ENCODE measurements at places on chromosomes 6 and 20.

DNA sequence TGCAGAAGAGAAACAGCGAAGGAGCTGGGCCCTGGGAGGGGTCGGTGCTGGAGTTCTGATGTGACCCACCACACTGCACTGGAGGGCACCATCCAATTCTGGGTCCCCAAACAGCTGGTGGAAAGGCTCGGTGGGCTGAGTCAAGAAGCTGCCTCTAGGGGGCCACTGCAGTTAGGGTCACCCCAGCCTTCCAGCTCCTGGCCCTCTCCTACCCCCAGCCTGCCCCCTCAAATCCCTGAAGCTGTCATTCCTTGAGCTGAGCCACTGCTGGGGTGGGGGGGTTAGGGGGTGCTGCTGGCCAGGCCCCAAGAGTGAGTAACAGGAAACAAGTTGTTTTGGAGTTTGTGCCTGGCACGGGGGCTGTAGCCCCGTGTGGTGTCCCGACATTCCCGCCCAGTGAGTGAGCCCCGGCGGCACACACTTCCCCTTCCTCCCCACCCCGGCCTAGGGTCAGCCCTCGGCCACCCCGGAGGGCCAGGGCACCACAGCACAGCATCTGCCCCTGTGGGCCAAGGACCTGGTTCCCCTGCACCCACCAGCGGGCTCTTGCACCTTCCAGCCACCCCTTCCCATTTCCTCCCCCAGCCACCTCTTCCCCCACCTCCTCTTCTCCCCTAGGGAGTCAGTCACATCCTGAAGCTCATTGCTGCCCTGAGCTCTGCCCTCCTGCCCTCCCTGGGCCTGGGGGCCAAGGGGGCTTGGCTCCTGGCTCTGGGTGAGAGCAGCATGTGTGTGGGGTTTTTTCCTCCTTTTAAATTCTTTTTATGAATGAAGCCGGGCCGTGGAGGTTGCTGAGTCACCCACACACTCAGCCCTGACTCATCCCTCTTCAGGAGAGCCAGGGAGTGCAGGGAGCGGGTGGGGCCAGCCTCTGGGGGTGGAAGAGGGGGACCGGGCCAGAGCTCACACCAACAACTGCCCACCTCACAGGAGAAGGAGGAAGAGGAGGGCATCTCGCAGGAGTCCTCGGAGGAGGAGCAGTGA is 4.6 kb downstream of the SMIM29 start:
- peak; percentile 74 for DNase-seq

DNA sequence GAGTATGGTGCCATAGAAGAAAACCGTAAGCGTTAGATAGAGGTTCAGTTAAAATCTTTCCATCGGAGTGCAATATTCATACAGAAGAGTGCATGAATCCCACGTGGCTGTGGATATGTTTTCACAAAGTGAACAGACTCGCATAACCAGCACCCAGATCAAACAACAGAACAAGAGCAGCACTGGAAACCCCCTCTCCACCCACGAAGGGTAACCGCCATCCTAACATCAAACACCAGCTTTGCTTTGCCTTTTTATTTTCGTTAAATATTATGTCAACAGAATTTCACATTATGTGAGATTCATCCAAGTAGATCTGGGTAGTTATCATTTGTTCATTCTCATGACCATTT is 4.7 kb downstream of the GTSF1L start:
- DNase-seq, result peak; percentile 51

- no peak for DNase-seq
Measured at GRCh38 chr6:110619275-110619908, 143.0 kb upstream of the SLC22A16 start.

GRCh38 chr6:31720196-31720770 is 1.3 kb downstream of the LY6G6C start:
- DNase-seq, result no peak

DNA sequence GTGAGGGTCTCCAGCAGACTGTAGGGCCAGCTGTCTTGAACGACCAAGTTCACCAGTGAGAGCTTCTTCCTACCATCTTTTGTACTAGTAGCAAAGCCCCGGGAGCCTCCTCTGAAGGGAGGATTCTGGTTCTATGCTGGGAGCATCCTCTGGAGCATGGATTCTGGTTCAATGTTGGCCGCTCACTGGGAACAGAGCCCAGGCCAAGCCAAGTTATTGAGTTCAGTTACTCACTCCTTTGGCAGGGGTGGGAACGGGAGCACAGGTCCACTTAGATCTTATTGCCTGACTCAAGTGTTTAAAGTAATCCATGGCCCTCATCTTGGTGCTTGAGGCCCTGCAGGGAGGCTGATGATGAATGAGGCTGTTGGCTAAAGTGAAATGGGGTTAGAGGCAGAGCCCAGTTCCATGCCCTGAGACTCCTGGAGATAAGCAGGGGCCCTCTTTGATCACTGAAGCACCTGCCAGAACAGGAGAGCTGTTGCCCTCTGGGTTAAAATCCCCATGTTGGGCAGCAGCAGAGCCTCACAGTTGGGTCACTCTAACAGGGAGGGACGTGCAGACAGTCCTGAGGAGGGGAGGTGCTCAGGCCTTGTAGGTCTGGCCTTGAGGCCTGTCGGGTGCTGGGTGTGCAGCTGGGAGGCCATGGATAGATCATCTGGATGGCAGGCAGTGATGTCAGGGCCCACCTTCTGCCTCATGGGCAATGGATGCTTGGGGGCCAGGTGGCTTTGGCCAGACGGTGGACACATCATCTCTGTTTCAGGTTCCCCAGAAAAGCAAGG is 98.3 kb upstream of the SYNDIG1 start:
- no peak for DNase-seq

DNA sequence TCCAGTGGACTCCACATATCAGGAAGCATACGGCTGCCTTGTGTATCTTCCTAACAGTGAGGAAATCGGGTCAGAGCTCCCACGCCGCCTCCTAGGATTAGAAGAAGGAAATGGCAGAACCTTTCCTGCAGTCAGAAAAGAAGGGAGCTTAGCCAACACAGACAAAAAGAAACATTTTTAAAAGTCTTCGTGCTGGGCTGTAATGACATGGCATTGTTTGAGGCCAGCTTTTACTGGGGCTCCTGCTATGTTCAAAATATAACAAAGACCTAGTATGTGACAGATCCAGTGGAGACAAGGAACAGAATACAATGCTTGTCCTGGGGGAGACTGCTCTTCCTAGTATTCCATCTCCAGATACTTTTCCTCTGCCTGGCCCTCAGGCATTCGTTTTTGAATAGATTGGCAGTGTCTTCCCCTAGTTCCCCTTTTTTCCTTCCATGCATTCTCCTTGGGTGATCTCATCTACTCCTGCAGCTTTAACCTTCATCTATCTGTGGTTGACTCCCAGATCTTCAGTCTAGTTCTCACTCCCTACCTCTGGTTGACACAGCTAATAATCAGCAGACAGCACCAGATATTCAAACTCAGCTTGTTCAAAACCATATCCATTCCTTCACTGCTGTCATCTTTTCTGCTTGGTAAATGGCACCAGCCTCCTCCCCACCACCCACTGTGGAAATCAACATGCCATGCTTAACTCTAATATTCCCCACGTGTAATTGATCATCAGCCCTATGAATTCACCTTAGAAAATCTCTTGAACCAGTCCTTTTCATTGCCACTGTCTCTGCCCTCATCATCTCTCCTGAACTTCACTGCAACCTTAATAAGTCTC is 94.5 kb upstream of the VSTM2L start:
- DNase-seq, result no peak

- DNase-seq, result no peak
Measured at GRCh38 chr6:3575701-3576100, 118.9 kb upstream of the SLC22A23 start.

DNA sequence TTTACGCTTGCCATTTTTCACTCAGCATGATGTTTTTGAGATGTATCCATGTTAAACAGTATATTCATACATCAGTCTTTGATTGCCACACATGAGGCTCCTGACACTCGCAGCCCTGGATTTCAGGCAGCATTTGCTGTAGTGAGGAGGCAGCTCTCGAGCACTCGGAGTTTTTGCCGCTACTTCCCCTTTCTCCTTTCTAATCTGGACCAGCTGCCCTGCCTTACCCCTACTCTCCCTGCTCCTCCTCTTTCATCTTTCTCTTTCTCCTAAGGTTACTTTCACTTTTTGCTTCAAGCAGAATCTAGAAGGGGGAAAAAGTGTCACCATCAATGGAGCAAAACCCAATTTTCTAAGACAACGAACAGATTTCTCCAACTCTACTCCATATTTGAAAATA is 5.9 kb upstream of the CST3 start:
- DNase-seq, result no peak

DNA sequence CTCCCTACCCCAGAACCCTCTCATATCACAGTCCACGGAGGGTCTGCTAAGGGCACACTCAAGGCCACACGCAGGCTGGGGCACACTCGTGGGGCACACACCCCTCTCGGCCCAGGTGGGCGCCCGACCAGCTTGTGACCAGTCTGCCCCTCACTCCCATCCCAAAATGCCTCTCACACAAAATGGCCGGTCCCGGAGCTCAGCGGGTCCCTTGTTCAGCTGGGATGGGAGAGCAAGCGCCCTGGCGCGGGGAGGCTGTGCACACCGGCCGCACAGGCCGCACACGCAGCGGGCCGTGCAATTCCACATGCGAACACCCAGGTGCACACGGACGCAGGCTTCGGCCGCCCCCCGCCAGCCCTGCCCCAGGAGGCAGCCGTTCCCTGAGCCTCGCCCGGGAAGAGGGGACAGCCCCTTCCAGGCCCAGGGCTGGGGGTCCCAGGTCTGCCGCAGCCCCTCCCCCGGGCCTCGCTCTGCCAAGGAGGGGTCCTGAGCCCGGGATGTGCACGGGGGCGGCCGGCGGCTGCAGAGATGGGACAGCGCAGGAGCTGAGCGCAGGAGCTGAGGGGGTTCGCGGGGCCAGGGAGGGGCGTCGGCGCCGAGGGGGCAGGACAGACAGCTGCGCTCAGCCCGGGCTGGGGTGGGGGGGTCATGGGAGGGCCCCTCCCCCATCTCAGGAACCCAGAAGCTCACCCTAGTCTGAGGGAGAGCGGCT is 1.3 kb downstream of the KCNQ2 start:
- DNase-seq, result no peak

DNA sequence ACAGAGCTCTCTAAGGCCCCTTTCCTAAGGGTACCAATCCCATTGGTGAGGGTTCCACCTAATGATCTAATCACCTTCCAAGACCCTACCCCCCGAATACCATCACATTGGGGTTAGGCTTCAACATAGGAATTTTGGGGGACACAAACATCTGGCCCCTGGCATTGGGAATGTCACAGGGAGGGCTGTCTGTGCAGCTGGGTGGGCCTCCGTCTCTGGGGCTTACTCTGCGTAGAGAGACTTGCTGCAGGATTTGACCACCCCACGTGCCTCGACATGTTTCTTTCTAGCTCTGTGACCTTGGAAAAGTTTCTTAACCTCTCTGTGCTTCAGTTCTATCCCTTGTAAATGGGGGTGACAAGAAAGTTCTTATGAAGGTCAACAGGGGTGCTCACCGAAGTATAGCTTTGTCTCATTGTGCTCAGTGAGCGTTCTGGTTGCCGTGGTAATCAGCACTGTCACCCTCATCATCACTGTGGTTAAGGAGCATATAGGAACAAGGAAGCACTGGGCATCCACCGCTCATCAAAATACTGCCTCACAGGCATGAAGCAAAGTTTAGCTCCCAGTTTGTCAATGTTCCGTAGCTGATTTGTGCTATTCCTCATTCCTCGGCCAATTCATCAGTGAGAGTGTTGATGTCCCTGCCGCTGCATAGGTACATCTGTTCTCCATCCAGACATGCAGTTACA is 152.8 kb downstream of the SYCP2 start:
- DNase-seq, result no peak

DNA sequence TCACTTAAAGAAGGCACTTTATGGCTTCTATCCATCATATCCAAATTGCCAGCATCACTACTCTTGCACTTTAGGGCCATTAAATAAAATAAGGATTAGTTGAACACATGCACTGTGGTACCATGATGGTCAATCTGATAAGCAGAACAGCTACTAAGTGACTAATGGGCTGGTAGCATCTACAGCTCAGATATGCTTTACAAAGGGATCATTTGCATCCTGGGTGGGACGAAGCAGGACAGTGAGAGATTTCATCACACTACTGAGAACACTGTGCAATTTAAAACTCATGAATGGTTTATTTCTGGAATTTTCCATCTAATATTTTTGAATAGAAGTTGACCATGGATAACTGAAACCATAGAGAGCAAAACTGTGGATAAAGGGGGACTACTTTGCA is 25.1 kb upstream of the ZSCAN9 start:
- no peak for DNase-seq

GRCh38 chr6:39223061-39223460 is 6.2 kb downstream of the KCNK5 start:
- no peak for DNase-seq

- peak; percentile 35 for DNase-seq
Measured at GRCh38 chr6:191487-192312, 100.6 kb upstream of the DUSP22 start.

DNA sequence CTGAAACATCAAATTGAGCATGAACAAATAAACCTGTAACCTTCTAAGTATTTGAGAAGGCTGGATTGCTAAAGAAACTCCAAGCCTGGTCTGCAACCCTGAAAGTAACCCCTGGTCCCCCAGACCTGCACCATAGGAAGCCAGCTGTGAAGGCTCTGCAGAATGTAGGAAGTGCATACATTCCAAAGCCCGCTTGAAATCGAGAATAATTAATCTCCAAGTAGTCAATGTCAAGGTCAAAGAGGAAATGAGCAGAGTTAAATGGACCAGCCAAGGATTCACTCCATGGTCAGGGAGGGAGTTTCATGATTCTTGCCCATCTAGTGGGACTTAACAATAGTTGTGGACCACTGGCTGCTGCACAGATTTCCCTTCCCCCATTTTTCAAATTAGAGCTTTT is 107.6 kb upstream of the RNF24 start:
- DNase-seq, result no peak

GRCh38 chr6:29624520-29624961 is 8.4 kb downstream of the GABBR1 start:
- DNase-seq, result no peak

GRCh38 chr20:52964131-52964530 is 8.0 kb upstream of the TSHZ2 start:
- no peak for DNase-seq

DNA sequence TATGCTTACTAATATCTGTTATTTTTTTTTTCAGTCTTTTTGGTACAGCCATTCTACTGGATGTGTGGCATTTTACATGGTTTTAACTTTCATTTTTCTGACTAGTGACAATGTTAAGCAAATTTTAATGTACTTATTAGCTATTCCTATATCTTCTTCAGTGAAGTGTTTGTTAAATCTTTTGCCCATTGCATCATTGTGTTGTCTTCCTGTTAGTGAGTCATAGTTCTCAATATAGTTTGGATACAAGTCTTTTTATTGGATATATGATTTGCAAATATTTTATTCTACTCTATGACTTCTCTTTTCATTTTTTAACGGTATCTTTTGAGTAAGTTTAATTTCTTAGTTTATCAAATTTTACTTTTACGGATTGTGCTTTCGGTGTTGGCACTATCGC is 519.4 kb downstream of the CDKAL1 start:
- no peak for DNase-seq

DNA sequence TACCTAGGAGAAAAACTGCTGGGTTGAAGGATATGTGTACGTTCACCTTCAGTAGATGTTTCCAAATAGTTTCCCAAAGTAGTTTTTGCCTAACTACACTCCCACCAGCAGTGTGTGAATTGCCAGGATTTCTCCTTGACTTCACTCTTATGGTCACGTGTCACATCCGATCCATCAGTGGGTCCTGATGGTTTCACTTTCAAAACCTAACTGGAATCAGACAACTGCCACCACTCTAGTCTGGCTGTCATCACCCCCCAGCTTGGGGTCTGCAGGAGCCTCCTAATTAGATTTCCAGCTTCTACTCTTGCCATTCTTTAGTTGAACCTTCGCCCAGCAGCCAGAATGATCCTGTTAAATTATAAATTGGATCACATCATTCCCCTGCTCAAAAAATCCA is 8.5 kb upstream of the SLC12A5 start:
- DNase-seq, result no peak

Measured in activated T-cell treated with anti-CD3 and anti-CD28 coated beads, Interleukin-2, amount 50 U/mL, for 24 hours (primary cell).